SHP77 treated with DMSO at 0.1 percent for 48 hours (cell line): ENCODE measurements at places on chromosomes 1 and 21.
A peak's percentile ranks its signal among the peaks of the same experiment; 100 is the strongest.

- no peak for DNase-seq
Measured at GRCh38 chr1:36384542-36385409, 948 bp downstream of the STK40 start.

GRCh38 chr1:28887419-28887834, 26.9 kb upstream of the EPB41 start:
- no peak for DNase-seq

GRCh38 chr1:203143641-203144040, 16.1 kb downstream of the ADORA1 start:
- no peak for DNase-seq

GRCh38 chr1:91684481-91685196, 184.0 kb downstream of the CDC7 start:
- DNase-seq, result no peak

DNA sequence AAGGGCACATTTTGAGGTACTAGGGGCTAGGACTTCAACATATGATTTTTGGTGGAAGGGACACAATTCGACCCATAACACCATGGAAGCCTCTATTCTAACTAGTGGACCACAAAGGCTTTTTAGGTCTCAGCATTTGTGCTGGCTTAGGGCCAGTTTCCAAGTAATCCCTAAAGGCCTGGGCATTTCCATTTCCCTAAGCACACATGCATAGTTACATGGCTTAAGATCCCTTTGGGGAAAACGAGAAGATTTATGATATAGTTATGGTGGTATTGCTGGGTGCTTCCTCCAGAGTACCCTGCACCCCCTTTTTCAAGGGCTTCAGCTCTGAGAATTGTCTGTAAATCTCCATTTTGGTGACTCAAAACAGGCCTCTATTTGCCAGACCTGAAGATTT, 28.2 kb upstream of the TMEM54 start:
- DNase-seq, result no peak

- no peak for DNase-seq
Measured at GRCh38 chr21:45255381-45256020, 32.2 kb downstream of the POFUT2 start.

DNA sequence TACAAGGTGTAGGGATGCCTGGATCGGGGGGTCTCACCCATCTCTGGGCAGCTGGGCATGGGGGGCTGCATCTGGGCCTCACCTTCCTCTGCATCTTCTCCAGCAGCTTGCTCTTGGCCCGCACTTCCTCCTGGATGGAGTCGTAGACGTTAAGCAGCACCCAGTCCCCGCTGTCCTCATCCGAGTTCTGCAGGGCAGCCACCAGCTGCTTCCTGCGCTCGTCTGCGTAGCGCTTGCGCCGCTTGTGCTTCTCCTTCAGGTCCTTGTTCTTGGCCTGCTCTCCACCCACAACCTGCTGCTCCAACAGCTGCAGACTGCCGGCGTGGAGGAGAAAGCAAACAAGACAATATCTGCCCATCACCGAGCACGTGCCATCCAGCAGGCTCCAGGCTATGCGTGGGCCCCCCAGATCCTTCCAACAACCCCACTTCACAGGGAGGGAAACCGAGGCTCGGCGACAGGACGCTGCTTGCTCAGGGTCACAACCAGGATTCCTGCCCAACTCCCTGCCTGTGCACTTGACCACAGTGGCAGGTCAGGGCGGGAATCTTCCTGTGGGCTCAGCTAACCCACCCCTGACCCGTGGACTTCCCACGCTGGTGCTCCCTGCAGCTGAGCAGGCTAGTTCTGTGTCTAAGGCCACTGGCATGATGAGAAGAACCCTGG, 21.5 kb upstream of the DDOST start:
- DNase-seq, result peak; percentile 40

GRCh38 chr21:15752763-15753407, 23.1 kb downstream of the USP25 start:
- DNase-seq, result no peak

DNA sequence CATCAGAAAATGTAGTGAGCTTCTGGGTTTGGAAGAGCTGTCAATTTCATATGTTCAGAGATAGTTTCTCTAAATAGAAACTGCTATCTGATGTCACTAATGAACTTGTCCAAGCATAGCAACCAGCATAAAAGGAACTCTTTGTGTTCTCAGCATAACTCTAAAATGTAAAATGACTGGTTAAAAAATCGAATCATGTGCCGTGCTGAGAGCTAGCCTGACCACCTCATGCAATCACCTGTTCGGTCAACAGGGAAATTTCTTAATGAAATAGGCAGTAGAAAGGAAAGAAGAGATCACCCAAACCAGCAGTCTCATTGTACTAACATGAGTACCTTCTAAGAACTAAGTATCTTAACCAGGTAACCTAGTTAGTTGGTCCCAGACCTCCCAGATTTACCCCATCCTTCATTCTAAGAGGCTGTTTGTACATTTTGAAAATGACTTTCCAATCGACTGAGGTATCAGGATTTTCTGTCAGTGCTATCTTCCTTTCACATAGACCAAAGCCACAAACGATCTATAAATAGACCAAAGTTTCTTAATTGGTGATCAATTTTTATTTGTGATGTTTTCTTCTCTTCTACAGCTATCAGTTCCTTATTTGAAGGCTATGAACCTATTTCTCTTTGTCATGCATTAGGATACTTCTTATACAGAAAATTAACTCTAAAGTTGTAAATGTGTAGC, 147.3 kb downstream of the TLR5 start:
- no peak for DNase-seq

DNA sequence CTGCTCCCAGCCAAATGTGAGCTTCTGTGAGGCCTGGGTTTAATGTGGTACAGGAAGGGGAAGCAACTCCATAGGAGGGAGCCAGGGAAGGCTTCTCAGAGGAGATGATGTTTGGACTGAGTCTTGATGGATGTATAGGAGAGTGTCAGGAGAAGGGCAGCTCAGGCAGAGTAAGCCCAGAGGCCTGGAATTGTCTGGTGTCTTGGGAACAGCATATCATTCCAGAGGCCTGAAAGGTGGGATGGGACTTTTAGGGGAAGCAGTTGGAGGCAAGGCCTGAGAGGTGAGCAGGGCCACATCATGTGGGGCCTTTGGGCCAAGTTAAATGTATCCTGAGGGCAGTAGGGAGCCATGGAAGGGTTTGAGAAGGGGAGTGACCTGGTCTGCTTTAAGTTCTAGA, 148.6 kb upstream of the WNT4 start:
- DNase-seq, result no peak

- no peak for DNase-seq
Measured at GRCh38 chr1:203776636-203777035, 11.7 kb downstream of the LAX1 start.

DNA sequence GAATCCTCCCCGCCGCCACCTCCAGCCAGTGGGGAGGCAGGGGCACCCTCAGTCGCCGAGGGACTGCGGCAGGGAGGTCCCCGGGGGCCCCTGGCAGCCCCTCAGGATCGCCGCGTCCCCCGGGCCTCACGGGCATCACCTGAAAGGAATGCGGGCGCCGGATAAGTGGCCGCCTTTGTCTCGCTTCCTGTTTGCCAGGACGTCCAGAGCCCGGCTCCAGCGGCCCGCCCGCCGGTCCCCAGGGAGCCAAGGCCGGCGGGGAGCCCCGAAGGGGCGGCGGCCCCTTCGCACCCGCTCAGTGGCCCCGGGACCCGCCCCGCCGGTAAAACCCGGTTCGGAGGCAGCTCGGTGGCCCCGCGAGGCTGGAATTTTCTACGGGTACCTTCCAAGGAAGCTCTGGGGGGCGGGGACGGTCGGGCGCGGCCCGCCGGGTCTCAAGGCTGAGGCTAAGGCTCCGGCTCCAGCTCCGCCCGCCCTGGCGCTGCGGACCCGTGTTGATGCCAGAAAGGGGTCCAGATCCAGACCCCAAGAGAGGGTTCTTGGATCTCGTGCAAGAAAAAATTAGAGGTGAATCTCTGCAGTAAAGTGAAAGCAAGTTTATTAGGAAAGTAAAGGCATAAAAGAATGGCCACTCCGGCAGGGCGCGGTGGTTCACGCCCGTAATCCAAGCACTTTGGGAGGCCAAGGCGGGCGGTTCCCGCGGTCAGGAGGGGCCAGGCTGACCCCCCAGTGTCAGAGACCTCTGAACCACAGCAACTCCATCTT, 12.6 kb downstream of the TINAGL1 start:
- DNase-seq, result no peak

GRCh38 chr1:71245246-71245645, 164.4 kb upstream of the ZRANB2 start:
- DNase-seq, result no peak

DNA sequence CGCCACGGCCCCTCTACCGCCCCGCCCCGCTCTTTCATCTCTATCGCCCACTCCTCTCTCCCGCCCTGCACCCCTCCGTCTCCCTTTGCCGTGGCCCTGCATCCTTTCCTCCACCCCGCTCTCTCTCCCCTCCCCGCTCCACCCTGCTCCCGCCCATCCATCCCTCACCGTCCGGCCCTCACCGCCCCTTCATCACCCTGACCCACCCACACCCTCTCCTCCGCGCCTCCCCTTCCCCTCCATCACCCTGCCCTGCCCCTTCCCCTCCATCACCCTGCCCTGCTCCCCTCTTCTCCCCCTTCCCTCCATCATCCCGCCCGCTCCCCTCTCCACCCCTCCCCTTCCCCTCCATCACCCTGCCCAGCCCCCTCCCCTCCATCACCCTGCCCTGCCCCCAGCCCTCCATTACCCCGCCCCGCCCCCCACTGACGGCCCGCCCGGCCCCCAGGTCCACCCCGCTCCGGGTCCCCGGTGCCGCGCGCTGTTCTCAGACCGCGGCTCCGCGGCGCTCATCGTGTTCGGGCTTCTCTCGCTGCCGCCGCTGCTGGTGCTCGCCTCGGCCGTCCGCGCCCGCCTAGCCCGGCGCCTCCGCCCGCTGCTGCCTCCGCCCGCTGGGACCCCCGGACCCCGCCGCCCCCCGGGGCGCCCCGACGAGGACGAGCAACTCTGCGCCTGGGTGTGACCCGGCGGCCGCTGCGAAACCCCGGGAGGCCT, 6.2 kb upstream of the ANKRD65 start:
- DNase-seq, result no peak

DNA sequence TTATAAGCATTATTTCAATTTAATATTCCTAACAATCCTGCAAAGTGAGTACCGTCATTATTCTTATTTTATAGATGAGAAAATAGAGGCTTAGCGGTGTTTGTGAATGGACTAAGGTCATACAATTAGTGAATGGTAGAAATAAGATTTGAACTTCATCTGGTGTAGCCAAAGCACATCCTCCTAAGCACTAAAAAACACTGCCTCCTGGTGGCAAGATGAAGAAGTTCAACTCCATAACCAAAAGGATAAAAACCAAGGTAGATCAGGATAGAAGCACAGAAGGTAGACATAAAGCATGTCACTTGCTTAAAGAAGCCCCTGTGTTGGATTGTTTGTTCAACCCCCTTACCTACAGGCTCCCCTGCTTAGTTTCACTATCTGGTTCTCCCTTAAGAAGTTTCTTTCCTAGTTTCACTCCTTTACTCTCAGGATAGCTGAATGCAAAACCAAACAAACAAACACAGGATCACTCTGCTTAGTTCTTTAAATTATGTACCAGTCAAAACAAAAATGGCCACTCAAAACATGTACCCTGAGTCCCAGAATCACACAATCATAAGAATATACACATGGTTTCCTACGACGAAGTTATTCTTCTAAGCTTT, 12.7 kb upstream of the AIM2 start:
- no peak for DNase-seq

- DNase-seq, result no peak
Measured at GRCh38 chr1:44802306-44803061, 2.3 kb downstream of the PLK3 start.

GRCh38 chr1:174051956-174052355, 29.8 kb upstream of the RC3H1 start:
- no peak for DNase-seq

DNA sequence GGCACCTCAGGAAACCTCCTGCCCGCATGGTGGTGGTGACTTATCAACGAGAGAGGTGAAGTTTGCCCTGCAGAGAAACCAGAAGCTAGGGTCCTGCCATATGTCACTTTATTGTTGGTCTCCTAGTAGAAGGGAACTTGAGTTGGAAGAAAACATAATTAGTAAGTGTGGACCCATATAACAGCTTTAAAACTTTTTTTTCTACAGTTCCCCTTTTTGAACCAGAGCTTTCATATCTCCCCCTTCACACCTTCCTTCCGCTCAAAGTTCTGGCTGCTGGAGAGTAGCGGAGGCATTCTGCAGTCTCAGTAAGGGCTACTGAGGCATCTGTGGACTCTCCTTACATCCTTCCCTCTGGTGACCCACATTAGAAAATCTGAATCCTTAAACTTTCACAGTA, 48.9 kb downstream of the PHC2 start:
- DNase-seq, result no peak

DNA sequence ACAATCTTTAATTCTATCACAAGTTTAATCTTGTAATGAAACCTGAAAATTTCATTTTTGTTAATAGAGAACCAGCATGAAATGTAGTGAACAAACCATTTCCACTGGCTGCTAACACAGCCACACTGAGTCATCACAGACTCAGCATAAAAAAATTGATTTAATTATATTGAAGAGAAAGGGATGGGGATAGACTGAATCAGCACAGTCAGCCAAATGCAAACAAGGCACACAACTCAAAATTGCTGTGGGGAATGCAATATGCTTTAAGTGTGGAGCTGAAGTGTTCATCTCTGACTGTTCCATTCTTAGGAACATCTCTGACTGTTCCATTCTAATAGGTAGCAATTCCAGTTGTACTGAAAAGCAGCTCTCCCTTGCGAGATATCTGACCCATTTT, 299.8 kb downstream of the MRPL39 start:
- no peak for DNase-seq

GRCh38 chr1:25042331-25043227, 112.5 kb upstream of the RUNX3 start:
- DNase-seq, result no peak

DNA sequence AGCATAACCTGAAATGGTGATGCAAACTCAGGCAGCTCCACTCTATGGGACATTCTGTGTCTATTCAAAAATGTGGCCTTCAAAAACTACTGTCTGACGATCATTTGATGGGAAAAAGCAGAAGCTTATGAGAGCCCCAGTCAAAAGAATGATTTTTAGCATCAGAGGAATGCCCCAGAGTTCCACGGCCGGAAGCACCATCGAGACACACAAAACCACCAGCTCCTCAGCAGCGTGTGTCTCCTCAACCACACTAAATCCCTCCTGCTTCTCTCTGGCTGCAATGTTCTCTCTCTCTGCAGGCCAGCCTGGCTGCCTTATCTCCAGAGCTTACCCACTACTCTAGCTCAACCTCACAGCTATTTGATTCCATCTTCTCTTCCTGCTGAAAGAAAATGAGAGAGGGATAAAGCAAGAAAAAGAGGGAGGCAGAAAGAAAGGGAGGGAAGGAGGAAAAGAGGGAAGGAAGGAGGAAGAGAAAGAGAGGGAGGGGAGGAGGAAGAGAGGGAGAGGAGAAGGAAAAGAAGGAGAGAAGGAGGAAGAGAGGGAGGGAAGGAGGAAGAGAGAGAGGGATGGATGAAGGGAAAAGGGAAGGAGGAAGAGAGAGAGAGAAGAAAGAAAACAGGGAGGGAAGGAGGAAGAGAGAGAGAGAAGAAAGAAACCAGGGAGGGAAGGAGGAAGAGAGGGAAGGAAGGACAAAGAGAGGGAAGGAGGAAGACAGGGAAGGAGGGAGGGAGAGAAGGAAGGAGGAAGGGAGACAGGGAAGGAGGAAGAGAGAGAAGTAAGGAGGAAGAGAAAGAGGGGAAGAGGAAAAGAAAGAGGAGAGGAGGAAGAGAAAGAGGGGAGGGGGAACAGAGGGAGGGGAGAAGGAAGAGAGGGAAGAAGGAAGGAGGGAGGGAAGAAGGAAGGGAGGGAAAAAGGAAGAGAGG, 33.5 kb upstream of the LAPTM5 start:
- DNase-seq, result no peak
